ENCODE measurements at places on chromosomes 12 and 14.

DNA sequence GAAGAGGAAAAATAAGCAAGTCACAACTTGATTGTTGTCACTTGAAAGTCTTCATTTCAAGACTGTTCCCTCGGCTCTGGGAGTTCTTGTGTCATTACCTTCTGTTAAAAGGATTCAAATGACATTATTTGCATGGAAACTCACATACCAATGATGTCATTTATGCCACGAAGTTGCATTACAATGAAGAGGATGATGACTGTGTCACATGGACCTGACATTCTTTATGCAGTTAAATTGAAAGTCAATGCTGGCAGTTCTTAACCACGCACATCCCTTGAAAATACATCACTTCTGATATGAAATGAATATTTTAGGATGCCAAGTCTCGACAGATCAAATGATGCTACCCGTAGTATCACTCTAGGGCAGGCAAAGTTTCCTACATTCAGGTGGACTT lies 1069.5 kb downstream of the VRK1 start:
- DNase-seq, result no peak

DNA sequence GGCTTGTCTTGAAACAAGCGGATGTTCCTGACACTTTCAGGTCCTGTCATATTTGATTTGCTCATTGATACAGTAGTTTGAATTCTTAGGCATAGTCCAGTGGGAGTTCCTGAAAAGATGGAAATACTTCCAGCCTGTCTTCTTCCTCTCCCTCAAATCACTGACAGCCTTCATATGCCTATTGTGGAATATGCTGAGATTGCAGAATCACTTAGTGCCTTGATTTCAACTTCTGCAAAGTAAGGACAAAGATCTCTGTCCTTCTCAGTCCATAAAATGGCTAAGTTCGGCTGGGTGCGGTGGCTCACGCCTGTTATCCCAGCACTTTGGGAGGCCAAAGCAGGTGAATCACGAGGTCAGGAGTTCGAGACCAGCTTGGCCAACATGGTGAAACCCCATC lies 6.7 kb upstream of the PYGL start:
- DNase-seq, result no peak

- no peak for DNase-seq
Observed at GRCh38 chr12:29709054-29709453, 74.7 kb downstream of the TMTC1 start.

DNA sequence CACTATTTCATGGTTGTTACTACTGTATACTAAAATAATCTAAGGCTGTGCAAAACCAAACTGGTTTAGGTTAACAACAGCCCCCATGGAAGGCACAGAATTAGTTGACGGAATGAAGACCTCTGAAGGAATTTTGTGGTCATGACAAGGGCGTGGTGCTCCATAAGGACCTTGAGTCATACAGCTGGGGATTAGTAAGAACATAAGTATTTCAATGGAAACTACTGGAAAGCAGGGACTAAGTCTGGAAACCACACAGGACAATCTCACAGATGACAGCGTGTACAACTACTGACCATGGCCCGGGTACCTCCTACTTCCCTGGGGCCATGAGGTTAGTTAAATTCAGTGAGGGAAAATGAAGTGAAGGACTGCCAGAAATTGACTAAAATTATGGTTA lies 98.5 kb upstream of the PLEKHA5 start:
- DNase-seq, result no peak

GRCh38 chr14:97095269-97095668 lies 298.1 kb downstream of the VRK1 start:
- DNase-seq, result no peak

DNA sequence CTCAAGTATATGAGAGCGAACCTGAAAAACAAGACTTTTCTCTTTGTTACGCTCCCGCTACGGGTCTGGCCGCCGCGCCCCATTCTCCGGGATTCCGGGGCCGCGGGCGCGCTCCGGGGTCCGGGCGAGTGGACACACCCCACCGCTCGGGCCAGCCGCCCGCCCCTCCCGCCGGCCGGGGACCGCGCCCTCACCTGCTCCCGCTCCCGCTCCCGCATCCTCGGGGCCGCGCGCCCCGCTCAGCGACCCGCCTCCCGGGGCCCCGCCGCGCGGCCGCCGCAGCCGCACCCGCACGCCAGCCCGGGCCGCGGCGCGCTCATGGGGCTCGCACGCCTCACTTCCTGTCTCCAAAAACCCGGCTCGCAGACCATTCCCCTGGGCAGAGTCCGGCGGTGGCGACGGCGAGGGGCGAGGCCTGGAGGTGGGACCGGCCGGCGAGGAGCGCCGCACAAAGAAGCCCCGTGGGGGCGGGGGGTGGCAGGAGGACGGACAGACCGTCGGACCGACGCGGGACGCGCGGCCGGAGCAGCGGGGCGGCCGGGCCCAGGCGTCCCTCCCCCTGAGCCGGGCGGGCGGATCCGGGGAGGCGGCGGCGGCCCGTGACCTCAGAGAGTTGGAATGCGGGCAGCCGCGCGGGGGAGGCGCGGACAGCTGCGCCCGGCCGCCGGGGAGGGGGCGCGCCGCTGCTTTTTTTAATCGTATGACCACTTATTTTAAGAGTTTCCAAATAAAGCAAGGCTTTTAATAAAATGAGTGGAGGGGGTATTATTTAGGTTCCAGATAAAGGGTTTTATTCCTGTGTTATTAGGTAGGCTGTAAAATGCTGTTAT lies at the start of gene PTPN21:
TSS of gene PTPN21 (minus strand) at position 551 of the 830 bp plus-strand sequence. CDS start 4,590 bp downstream, outside the sequence.
- no peak for DNase-seq

DNA sequence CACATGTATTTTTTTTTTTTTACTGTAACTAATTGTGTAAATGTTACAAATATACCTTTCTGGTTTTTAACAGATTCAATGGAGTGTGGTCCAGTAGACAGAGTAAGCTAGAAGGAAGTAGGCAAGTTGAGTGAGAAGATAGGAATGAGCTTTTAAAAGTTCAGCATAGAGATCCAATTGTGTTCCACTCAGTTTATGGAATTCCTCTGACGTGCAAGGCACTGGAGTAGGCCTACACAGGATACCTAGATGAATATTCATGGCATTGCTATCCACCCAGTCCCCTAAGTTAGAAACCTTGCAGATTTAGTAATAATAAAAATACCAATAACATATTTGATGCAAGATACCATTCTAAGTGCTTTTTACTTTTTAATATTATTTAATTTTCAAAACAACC lies 225.6 kb upstream of the ARID2 start:
- DNase-seq, result no peak

DNA sequence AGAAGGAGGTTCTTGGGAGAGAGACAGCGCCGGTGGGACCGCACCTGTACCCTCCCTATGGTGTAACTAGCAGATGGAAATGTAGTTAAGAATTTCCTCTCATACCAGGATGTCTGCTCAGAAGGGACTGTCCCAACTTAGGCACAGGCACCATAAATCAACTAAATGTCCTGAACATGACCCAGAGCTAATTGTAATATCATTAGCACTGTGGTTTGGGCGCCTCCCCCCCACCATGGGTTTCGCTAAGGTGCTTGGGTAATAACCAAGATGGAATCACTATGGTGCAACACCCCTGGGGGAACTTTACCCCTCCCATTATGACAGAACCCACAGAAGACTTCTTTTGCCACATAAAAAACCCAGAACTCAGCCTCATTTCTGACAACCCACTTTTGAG lies 15.9 kb downstream of the ZNF641 start:
- no peak for DNase-seq

- no peak for DNase-seq
Observed at GRCh38 chr12:64824130-64824499, 332 bp upstream of the TBC1D30 start.

DNA sequence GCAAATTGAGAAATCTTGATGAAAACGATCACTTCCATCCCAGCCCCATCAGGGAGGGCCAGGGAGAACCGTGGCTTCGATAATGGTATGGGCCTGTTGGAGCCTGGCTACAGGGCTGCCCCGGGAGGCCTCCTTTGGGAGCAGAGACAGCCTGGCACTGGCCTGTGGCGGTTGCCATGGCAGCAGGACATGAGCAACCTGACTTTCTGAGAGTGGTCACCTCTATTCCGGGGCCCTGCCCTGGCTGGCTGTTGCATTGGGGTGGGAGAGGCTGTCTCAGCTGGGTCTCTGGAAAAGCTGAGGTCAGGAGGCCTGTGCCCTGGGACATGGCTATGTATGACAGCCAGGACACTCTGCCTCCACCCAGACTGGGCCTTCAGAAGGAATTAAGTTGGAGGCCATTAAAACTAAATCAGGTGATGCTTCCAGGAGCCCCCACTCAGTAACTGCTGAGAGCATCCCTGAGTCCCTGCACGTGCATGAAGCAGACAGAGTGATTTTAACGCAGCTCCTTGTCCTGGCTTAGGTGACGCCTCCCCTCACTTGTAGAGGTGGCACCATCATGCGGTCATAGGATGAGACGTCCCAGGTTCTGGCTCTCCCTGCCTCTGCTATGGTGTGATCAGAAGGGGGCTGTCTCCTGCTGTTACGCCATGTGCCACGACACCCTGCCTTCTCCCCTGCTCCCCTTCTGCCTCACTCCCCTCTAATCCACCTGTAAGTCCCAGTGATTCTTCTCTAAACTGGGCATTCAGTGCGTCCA lies 126.3 kb downstream of the SLC25A47 start:
- DNase-seq, result no peak

- no peak for DNase-seq
Observed at GRCh38 chr12:9829982-9830381, 2.7 kb downstream of the KLRF1 start.

DNA sequence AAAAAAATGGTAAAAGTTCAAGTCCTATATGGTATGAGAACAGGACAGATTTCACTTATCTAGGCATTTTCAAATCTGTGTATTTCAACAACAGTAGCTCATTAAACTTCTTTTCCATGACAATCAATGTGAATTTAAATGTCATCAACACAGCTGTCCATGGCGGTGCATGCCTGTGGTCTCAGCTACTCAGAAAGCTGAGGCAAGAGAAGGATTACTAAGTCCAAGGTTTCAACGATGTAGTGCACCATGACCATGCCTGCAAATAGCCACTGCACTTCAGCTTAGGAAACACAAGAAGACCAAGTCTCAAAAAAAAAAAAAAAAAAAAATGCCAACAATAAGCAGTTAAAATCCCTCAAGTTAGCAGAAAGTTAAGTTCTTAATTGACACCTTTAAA lies 214.6 kb downstream of the C12orf50 start:
- DNase-seq, result no peak
